ENCODE measurements at places on chromosomes 4 and X. TPM values are rescaled to one million over a fixed set of nuclear protein-coding genes. Genes with fewer than 3 reads are reported as not detected.

Gene PABPC1L2A
- not detected for total RNA-seq

- DNase-seq = peak; percentile 5
- no peaks in the 10 kb centered on the region for H3K27me3 ChIP-seq
- H3K27ac ChIP-seq = no peak overlapping the region
- no peaks in the 10 kb centered on the region for H3K36me3 ChIP-seq
- no peak overlapping the region for H3K4me3 ChIP-seq
Observed at GRCh38 chr4:37540486-37540885, 145.7 kb downstream of the RELL1 start.

Gene NALF2
- total RNA-seq = not detected

Gene RS1
- total RNA-seq = not detected

Gene TRPC3
- 0.29 TPM for total RNA-seq

GRCh38 chrX:150036641-150037040 is 98.3 kb upstream of the EOLA2 start:
- H3K36me3 ChIP-seq = no peaks in the 10 kb centered on the region
- H3K27ac ChIP-seq = peak overlapping the region; percentile 91
- H3K4me3 ChIP-seq = no peak overlapping the region
- no peak for DNase-seq
- no peaks in the 10 kb centered on the region for H3K27me3 ChIP-seq

Gene MAOB
- 0.72 TPM for total RNA-seq

GRCh38 chrX:264634-265455 is 16.3 kb upstream of the PLCXD1 start:
- peaks cover 10% of the 10 kb centered on the region for H3K4me1 ChIP-seq
- H3K36me3 ChIP-seq = no peaks in the 10 kb centered on the region
- no peaks in the 10 kb centered on the region for H3K27me3 ChIP-seq
- H3K4me3 ChIP-seq = no peak overlapping the region
- no peak overlapping the region for H3K27ac ChIP-seq
- peak; percentile 35 for DNase-seq

GRCh38 chr4:113882668-113883067 is 96.8 kb downstream of the ARSJ start:
- no peak for DNase-seq
- no peaks in the 10 kb centered on the region for H3K36me3 ChIP-seq
- peaks cover 2% of the 10 kb centered on the region for H3K4me1 ChIP-seq
- H3K27ac ChIP-seq = no peak overlapping the region
- no peak overlapping the region for H3K4me3 ChIP-seq

Gene ACOT9
- 71.6 TPM for total RNA-seq

Gene PAGE5
- total RNA-seq = not detected

Gene AMOT
- total RNA-seq = 3.2 TPM

- no peaks in the 10 kb centered on the region for H3K27me3 ChIP-seq
- H3K27ac ChIP-seq = no peak overlapping the region
- no peak overlapping the region for H3K4me3 ChIP-seq
- H3K4me1 ChIP-seq = no peaks in the 10 kb centered on the region
- no peaks in the 10 kb centered on the region for H3K36me3 ChIP-seq
- no peak for DNase-seq
Observed at GRCh38 chrX:30568136-30568535, 9.4 kb downstream of the TASL start.

Gene NXF2B
- not detected for total RNA-seq

- H3K4me3 ChIP-seq = no peak overlapping the region
- peaks cover 18% of the 10 kb centered on the region for H3K4me1 ChIP-seq
- H3K27me3 ChIP-seq = no peaks in the 10 kb centered on the region
- peaks cover 34% of the 10 kb centered on the region for H3K36me3 ChIP-seq
- DNase-seq = no peak
Observed at GRCh38 chr4:5760936-5761480, 50.0 kb downstream of the EVC start.

- no peaks in the 10 kb centered on the region for H3K36me3 ChIP-seq
- peaks cover 18% of the 10 kb centered on the region for H3K4me1 ChIP-seq
- H3K4me3 ChIP-seq = no peak overlapping the region
- H3K27me3 ChIP-seq = no peaks in the 10 kb centered on the region
Observed at GRCh38 chrX:21738210-21738949, 19.5 kb downstream of the SMPX start.

DNA sequence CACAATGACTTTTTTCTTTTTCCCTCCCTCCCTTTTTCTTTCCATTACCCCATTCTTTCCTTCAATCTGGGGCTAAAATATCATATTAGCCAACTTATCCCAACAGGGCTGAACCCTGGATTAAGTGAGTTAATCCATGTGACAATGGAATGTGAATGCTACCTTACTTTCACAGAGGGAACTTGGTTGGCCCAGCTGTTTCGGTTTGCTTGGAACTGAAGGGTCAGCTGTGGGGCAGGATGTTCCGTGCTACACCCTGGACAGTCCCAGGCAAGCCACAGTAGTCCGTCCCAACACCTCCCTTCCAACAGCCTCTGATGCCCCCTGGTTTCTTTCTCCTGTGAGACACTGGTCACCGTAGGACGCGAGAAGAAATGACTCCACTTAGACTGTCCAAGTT is 95.0 kb upstream of the STS start:
- no peak for DNase-seq
- H3K27ac ChIP-seq = no peak overlapping the region
- H3K27me3 ChIP-seq = no peaks in the 10 kb centered on the region
- peaks cover 16% of the 10 kb centered on the region for H3K36me3 ChIP-seq
- no peak overlapping the region for H3K4me3 ChIP-seq
- H3K4me1 ChIP-seq = no peaks in the 10 kb centered on the region

Gene ZNF280C
- 5.4 TPM for total RNA-seq

DNA sequence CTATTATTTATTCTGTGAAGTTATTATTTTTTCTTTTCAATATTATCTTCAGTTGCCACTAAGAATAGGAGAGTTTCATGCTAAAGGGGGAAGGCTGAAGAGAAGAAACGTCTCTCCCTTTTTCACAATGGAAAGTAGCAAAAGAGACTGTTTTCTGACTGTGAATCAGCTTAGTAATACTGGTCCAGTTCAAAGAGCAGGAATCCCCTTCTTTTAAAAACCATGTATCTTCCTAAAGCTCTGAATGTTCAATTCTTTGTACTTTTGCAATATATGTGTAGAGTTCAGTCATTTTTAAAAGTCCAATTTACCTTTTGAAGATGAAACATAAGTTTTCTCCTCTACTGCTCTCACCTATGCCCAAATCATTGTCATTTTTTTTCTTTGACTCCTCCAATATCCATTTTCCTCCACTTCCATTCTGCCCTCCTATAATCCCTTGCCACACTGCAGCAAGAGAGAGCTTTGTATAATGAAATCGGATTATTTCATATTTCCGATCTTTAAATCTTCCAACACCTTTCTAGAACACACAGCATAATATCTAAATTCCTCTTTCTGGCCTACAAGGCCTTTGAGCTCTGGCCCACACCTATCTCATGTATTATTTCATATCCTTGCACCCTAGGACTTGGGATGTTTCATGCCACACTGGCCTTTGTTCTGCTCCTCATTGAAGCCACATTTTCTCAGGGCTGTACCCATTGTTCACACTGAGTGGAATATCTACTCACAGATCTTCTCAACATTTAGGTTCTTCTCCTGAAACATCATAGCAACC is 195.3 kb downstream of the CAMK2D start:
- H3K4me3 ChIP-seq = no peak overlapping the region
- H3K4me1 ChIP-seq = peaks cover 16% of the 10 kb centered on the region
- DNase-seq = no peak
- no peaks in the 10 kb centered on the region for H3K36me3 ChIP-seq
- no peaks in the 10 kb centered on the region for H3K27me3 ChIP-seq

Gene SHROOM4
- total RNA-seq = 1.8 TPM

DNA sequence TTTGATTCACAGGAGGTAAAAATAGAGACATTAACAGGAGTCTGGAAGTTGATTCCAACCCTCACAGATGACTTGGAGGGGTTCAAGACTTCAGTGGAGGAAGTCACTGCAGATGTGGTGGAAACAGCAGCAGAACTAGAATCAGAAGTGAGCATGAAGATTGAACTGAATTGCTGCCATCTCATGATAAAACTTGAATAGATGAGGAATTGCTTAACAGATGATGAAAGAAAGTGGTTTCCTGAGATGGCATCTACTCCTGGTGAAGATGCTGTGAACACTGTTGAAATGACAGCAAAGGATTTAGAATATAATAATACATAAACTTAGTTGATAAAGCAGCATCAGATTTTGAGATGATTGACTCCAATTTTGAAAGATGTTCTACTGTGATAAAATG is 76.5 kb downstream of the RELL1 start:
- H3K27me3 ChIP-seq = no peaks in the 10 kb centered on the region
- no peaks in the 10 kb centered on the region for H3K36me3 ChIP-seq
- DNase-seq = no peak
- no peak overlapping the region for H3K27ac ChIP-seq
- H3K4me1 ChIP-seq = no peaks in the 10 kb centered on the region
- no peak overlapping the region for H3K4me3 ChIP-seq

DNA sequence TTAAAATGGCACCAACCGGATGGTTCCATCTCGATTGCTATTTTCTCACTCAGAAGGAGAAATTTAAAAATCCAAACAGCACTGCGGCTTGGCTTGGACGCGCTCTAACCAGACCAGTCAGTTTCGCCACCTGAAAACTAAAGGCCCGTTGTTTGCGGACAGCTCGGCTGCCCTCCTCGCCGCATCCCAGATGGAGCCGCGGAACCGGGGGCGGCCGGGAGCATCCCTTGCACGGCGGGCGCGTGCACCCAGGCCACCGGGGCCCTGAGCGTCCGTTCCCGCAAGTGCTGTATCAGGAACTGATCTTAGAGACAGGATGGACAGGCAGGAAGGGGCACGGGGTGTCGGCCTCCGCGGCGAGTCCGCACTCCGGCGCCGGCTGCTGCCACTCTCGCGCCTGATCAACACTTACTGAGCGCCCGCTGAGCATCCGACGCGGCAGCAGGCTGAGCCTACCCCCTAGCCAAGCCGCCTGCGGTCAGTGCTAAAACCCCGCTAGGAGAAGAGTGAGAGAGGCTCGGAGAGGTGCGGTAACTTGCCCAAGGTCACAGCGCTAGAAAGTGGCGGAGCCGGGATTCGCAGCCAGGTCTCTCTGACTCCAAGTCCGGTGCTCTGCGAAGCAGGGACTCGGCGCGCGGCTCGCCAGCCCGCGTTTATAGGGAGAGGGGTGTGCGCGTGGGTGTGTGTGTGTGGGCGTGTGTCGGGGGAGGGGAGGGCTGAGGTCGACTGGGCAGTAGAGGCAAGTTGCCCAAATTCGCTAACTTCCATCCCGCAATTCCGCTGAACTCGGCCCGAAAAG is at the start of gene CITED1:
TSS of gene CITED1 (minus strand) at position 629 of the 799 bp plus-strand sequence. CDS start 3,045 bp downstream, outside the sequence.
- no peak within 1 kb of the TSS for H3K27ac ChIP-seq
- no peaks in the 10 kb centered on the region for H3K36me3 ChIP-seq
- peaks cover 9% of the 10 kb centered on the region for H3K4me1 ChIP-seq
- H3K4me3 ChIP-seq = peak within 1 kb of the TSS; percentile 68
- peaks cover 93% of the 10 kb centered on the region for H3K27me3 ChIP-seq

GRCh38 chr4:41712425-41712824 is 36.1 kb downstream of the PHOX2B start:
- no peak overlapping the region for H3K4me3 ChIP-seq
- no peaks in the 10 kb centered on the region for H3K4me1 ChIP-seq
- no peaks in the 10 kb centered on the region for H3K36me3 ChIP-seq
- no peak overlapping the region for H3K27ac ChIP-seq
- no peak for DNase-seq
- H3K27me3 ChIP-seq = no peaks in the 10 kb centered on the region

DNA sequence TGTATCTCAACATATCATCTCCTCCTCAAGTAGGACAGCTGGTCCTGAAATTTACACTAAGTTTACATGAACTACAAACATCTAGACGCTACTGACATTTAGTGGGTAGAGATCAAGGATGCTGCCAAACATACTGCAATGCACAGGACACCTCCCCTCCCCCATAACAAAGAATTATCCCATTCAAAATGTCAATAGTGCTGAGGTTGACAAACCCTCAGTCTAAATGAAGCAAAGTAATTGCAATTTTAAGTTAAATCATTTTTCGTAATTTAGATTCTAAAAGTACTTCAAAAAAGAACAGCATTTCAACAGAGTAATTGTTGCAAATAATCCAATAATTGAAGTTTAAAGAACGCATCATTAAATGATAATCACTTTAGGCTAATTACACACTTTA is 1.2 kb downstream of the PRMT9 start:
- no peaks in the 10 kb centered on the region for H3K27me3 ChIP-seq
- H3K36me3 ChIP-seq = peaks cover 7% of the 10 kb centered on the region
- DNase-seq = no peak
- peak overlapping the region; percentile 99 for H3K4me3 ChIP-seq

Gene GEMIN8
- 17.0 TPM for total RNA-seq

- H3K4me3 ChIP-seq = no peak overlapping the region
- peak overlapping the region; percentile 25 for H3K27ac ChIP-seq
- no peaks in the 10 kb centered on the region for H3K27me3 ChIP-seq
- peaks cover 39% of the 10 kb centered on the region for H3K4me1 ChIP-seq
- no peak for DNase-seq
Observed at GRCh38 chr4:70737006-70737405, 15.2 kb downstream of the RUFY3 start.

Gene NXF2
- not detected for total RNA-seq

DNA sequence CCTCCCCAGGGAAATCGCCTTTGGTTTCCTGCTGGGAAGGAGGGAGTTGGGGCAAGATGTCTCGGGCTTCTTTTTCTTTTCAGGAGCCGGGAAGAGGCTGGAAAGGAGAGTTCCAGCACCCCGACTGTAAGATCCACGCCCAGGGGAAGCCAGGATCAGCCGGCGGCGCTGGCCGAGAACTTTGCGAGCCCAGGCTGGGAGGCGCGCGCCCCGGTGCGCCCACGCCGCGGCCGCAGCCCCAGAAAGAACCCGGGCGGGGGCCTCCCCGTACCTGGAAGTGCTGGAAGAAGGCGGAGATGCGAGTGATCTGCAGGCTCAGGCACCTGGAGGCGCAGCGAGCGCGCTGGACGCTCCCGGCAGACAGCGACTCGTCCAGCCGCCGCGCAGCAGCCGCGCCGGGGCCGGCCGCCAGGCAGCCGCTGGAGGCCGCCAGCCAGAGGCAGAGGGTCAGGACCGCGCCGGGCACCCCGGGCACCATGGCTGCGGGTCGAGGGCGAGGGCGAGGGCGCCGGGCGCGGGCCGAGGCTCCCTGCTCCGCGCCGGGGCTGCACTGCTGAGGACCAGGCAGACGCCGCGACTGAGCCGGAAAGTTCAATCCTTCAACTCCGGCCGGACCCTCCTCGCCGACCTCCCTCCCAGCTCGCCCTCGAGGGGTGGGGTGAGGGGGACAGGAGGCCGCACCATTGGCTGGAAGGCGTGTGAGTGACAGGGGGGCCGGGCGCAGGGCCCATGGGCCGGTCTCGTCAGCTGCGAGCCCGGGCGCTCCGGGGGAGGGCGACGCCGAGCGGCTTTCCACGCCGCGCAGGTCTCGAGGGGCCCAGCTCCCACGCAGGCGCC is at the start of gene ANOS1:
TSS of gene ANOS1 (minus strand) at position 579 of the 837 bp plus-strand sequence. CDS start at position 478, 101 bp downstream.
- peak within 1 kb of the TSS; percentile 33 for H3K4me3 ChIP-seq
- H3K36me3 ChIP-seq = no peaks in the 10 kb centered on the region
- peak; percentile 87 for DNase-seq

Gene RP2
- total RNA-seq = 18.6 TPM

GRCh38 chr4:23885943-23886590 is 3.8 kb downstream of the PPARGC1A start:
- H3K27ac ChIP-seq = no peak overlapping the region
- H3K36me3 ChIP-seq = no peaks in the 10 kb centered on the region
- peaks cover 13% of the 10 kb centered on the region for H3K4me1 ChIP-seq
- H3K4me3 ChIP-seq = no peak overlapping the region
- H3K27me3 ChIP-seq = peaks cover 6% of the 10 kb centered on the region

Gene CCDC160
- 0.36 TPM for total RNA-seq

- H3K4me1 ChIP-seq = no peaks in the 10 kb centered on the region
- H3K27me3 ChIP-seq = no peaks in the 10 kb centered on the region
- no peak for DNase-seq
- no peaks in the 10 kb centered on the region for H3K36me3 ChIP-seq
Observed at GRCh38 chr4:149518471-149518870, 297.2 kb downstream of the IQCM start.

- H3K4me3 ChIP-seq = no peak overlapping the region
- no peaks in the 10 kb centered on the region for H3K27me3 ChIP-seq
- DNase-seq = no peak
Observed at GRCh38 chr4:148116264-148116663, 325.9 kb downstream of the NR3C2 start.

All from osteoblast (primary cell).